Lower lobe of right lung (tissue), 2 donors: ENCODE measurements at places on chromosomes 1 and 21. TPM values are rescaled to one million over a fixed set of nuclear protein-coding genes. Genes with fewer than 3 reads are reported as not detected.

DNA sequence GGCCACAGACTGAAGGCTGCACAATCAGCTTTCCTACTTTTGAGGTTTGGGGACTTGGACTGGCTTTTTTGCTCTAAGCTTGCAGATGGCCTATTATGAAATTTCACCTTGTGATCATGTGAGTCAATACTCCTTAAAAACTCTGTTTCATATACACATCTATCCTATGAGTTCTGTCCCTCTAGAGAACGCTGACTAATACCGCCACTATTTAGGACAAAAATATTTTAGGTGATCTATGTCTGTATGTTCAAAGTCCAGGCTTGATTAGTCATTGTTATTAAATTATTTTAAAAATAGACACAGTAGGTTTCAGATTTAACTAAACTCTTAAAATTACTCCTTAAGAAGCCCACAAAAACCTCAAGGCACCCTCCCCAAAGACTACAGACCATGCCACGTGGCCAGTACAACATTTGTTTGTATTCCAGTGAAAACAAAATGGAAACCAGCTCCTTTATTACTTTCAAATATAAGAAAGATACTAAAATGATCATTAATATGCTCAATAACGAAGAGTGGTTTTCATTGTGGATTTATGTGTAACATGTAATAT, 63.1 kb downstream of the TMPRSS15 start:
- no peaks in the 10 kb centered on the region for H3K4me1 ChIP-seq
- no peak overlapping the region for H3K4me3 ChIP-seq
- no peaks in the 10 kb centered on the region for H3K27me3 ChIP-seq

DNA sequence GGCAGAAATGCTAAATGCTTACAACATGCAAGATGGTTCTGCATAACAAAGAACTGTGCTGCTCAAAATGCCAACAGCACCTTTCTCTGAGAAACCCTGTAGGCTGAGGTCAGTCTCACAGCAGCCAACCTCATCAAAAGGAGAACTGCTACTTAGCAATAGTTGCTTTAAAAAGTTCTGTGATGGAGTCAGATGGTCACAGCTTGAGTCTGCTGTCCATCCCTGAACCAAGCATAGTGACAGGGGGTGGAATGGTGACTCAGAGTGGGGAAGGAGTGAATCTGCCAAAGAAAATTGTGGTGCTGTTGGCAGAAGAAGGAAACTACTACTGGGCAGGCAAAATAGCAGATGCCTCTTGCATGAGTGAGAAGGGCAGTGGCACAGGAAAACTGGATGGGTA, 106.0 kb upstream of the FAM78B start:
- no peak overlapping the region for H3K27ac ChIP-seq
- no peaks in the 10 kb centered on the region for H3K36me3 ChIP-seq

GRCh38 chr1:232328486-232329102, 301.3 kb downstream of the SIPA1L2 start:
- no peak for DNase-seq
- no peak overlapping the region for H3K27ac ChIP-seq
- no peak overlapping the region for H3K4me3 ChIP-seq
- no peaks in the 10 kb centered on the region for H3K4me1 ChIP-seq
- no peaks in the 10 kb centered on the region for H3K36me3 ChIP-seq

GRCh38 chr1:86470859-86471258, 2.1 kb downstream of the CLCA1 start:
- H3K36me3 ChIP-seq = no peaks in the 10 kb centered on the region
- no peaks in the 10 kb centered on the region for H3K4me1 ChIP-seq
- H3K27me3 ChIP-seq = no peaks in the 10 kb centered on the region
- H3K4me3 ChIP-seq = no peak overlapping the region
- DNase-seq = no peak

DNA sequence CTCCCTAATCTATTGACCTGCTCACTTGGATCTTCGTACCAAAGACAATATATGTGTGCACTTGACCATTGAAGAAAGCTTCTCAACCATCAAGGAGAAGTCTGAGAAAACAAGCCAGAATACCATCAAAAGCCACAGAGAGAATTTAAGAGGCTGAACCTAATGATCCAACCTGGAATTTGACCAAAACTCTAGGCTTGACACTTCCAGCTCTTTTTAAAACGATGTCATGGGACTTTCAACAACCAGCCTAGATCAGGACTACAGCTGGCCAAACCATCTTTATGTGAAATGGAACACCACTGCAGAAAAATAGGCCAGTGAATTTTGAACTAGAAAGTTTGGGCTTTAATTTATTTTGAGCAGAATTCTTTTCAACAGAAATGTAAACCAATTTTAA, 444.4 kb downstream of the LTN1 start:
- no peaks in the 10 kb centered on the region for H3K27me3 ChIP-seq
- H3K4me3 ChIP-seq = no peak overlapping the region
- no peaks in the 10 kb centered on the region for H3K36me3 ChIP-seq
- H3K27ac ChIP-seq = no peak overlapping the region

The RGS4 gene
- 0.89 TPM for total RNA-seq

The MINDY1 gene
- 27.8 TPM for total RNA-seq

The TMEM240 gene
- total RNA-seq = 3.9 TPM
